Stimulated activated CD8-positive, alpha-beta memory T cell treated with anti-CD3 and anti-CD28 coated beads, Interleukin-7, amount 100 ng/mL, for 24 hours (primary cell): ENCODE measurements at places on chromosomes 2 and 18.

GRCh38 chr18:26868968-26869586 lies 3.6 kb upstream of the AQP4 start:
- no peak for DNase-seq

GRCh38 chr2:69437751-69438154 lies 518 bp upstream of the NFU1 start:
- no peak for DNase-seq

DNA sequence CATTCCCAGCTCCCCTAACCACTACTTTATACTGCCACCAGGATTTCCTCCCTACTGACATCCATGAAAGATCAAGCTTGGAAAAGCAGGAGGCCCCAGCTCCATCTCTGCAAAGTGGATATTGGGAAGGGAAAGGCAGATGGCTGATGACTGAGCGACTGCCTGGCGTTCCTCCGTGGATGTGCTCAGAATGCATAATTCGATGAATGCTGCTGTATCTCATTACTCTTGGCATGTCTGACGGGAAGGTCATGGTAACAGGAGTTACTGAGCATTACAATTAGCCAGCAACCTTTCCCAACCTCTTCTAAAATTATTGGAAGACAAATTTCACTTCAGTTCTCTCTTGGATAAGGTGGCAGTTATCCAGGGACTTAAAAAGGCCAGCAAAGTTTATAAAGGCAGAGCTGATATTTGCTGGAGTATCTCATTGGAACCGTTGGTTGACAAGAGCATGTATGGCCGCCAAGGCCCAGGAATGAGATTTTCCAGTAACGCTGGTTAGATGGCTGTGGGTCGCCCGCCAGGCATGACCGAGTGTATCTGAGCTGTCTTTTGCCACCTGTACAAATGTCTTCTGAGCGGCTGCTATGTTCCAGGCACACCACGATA lies 34.5 kb downstream of the KCNE4 start:
- no peak for DNase-seq

DNA sequence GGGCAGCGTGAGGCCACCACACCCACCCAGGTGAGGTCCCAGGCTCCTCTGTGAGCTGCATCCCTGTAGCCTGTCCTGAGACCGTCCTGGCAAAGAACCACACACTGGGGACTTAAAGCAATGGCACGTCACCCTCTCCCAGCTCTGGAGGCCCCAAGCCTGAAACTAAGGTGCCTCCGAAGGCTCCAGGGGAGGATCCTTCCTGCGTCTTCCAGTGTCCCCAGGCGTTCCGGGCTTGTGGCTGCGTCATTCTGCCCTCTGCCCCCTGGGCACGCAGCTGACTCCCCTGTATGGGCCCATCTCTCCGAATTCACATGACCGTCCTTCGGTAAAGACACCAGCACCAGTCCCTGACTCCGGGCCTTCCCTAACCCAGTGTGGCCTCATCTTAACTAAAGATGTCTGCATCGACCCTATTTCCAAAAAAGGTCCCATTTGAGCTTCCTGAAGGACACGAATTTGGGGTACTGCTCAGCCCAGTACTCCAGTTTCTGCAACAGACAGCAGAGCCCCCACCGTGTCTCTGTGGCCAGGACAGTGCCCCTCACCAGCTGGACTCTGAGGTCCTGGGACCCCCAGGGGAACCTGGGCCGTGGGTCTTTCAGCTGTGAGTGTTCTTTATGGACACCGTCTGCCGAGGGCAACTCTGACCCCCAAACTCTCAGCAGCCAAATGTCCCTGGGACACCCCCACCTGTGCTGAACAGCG lies 75.2 kb upstream of the CTDP1 start:
- no peak for DNase-seq

- DNase-seq: no peak
Measured at GRCh38 chr2:120953066-120953756, 217.5 kb downstream of the GLI2 start.

DNA sequence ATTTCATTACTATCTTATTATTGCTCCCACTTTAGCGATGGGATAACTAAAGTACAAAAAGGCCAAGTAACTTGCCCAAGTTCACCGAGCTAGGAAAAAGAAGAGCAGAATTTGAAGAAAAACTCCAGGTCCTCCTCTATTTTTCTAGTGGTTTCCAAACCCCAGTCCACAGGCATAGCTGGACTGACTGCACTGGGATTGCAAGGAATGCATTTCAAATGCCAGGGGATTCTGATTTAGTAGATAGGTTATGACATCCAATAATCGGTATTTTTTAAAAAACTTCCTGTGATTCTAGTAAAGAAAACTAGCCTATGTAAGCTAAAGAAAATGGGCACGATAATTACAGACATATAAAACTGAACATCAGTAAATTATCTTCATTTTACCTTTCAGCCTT lies 62.7 kb upstream of the GALNT5 start:
- no peak for DNase-seq

DNA sequence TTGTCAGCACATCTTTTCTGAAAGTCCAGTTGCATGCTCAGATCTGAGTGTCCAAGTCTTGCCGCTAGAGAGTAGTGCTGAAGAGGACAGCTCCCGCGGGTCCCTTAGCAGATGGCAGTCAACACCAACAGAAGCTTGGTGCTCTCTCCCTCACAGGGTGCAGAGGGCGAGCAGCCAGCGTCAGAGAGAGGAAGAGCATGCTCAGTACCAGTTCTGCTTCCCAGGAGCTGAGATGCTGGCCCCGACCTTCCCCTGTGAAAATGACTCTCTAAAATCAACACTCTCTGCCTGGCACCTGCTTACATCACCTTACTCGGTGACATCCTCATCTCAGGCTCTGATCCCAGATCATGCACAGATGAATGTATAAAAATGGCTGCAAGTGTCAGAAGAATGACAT lies 86.0 kb upstream of the TWIST2 start:
- no peak for DNase-seq

GRCh38 chr2:184504252-184504651 lies 94.1 kb upstream of the ZNF804A start:
- no peak for DNase-seq

DNA sequence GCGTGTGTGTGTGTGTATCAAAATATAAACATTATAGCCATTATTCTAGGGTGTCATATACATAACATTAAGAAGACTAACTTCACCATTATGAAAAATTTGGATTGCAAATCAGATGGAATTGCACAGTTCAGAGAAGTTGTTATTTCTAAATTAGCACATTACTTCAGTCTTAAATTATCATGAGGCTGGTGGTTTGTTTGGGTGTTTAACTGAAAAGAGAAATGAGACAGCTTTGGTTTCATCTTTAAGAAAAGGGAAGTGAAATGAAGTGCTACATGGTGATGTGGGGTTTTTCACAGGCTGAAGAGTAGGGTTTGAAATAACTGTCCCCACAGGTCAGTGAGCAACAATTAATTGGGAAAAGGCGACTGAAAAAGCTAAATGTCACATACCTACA lies 161.2 kb upstream of the XIRP2 start:
- no peak for DNase-seq

DNA sequence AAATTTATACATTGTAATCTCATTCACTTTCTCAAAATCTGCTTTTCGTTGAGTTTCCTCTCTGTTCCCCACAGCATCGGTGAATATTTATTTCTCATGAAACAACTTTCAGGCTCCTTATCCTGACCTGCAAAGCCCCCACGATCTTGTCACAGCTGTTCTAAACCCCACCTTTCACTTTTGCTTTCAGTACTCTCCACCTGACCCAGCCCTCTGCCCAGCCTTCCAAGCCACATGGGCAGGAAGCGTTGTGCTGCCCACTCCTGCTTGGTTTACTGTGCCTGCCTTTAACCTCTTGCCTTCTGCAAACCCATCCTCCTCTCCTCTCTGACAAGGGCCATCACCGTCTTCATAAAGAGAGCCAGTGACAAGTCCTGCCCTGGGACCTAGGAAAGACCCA lies 262.5 kb downstream of the GALR1 start:
- no peak for DNase-seq

GRCh38 chr2:60536746-60537145 lies 16.7 kb downstream of the BCL11A start:
- no peak for DNase-seq

DNA sequence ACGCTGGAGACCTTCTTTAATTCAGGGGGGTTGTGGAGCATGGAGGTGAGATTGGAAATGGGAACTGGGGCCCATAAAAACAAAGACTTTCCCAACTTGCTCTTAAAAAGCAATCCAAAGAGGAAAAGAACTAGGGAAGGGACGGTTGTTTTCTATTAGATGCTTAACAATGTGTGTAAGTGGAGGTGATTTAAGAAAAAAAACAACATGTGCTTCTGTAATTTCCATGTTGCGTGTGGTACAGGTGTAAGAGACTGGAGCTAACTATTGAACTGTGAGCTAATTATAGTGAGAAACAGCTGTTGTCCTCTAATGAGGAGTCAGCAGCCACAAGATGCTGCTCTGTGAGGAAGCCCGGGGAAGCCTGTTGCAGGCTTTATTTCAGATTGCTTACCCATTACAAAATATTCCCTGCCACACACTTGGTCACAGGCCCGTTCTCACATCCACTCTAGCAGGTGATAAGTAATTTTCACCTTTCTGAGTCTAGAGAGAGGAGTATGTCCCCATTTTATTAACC lies 280.6 kb upstream of the PARD3B start:
- DNase-seq: no peak

GRCh38 chr2:24828238-24828996 lies 35.2 kb downstream of the CENPO start:
- no peak for DNase-seq

- DNase-seq: no peak
Measured at GRCh38 chr2:195505701-195506100, 151.3 kb upstream of the SLC39A10 start.
